ENCODE measurements at places on chromosomes 16 and 17.

GRCh38 chr17:40417258-40417608 is 463 bp downstream of the TOP2A start:
- DNase-seq, result no peak

DNA sequence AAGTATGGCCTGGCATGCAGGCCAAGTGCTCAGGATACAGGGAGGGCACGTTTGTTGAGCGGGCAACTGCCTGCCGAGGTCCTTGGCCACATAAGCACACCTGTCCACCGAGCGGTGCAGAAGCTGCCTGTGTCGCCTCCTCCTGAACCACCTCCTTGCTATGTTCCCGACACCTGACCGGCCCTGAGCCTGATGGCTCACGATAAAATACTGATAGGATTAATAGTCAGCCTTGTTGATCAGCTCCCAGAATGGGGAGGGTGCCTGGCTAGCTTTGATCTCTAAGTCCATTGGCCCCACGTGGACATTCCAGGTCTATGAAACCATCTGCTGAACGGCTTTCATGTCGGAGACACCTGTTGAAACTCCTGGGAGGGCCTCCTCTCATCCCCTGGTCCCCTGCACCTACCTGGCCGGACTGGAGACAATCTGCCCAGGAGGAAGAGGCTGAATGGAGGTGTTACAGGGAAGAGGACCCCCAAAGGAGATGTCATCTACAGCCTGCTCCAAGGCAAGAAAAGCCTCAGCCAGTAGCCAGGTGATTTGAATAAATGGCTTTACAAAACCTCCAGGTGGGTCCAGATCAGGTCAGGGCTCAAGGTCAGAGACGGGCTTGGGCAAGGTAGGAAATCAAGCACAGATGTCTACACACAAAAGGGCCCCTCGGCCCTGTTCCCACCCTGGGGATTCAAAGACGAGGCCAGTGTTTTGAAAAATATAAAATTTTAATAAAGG is 33.4 kb downstream of the AXIN2 start:
- DNase-seq, result no peak

- no peak for DNase-seq
Measured at GRCh38 chr17:43515656-43516055, 30.5 kb downstream of the ETV4 start.

GRCh38 chr16:30473231-30474073 is 910 bp downstream of the ITGAL start:
- DNase-seq, result no peak

- DNase-seq, result peak; percentile 74
Measured at GRCh38 chr17:41648411-41649195, 24.2 kb upstream of the KRT17 start.

DNA sequence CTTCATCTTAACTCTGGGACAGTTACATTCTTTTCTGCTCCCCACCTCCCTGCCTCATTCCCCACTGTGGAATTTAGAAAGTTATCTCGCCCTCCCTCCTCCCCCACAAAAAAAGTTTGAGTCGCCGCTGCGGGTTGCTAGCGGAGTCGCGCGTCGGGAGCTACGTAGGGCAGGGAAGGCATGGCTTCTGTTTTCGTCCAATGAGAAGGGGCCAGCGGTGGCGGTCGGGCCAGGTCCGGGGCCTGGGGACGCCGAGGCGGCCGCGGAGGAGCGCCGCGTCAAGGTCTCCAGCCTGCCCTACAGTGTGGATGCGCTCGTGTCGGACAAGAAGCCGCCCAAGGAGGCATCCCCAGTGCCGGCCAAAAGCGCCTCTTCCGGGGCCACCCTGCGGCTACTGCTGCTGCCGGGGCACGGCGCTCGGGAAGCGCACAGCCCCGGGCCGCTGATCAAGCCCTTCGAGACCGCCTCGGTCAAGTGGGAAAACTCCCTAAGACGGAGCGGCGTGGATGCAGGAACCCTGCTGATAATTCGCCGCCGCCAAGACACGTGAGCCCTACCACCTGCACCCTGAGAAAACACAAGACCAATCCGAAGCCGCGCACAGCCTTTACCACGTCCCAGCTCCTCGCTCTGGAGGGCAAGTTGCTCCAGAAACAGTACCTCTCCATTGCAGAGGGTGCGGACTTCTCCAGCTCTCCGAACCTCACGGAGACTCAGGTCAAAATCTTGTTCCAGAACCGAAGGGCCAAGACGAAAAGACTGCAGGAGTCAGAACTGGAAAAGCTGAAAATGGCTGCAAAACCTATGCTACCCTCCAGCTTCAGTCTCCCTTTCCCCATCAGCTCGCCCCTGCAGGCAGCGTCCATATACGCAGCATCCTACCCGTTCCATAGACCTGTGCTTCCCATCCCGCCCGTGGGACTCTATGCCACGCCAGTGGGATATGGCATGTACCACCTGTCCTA is 8.9 kb downstream of the OR4D1 start:
- peak; percentile 78 for DNase-seq
